ENCODE measurements at places on chromosomes 4 and X.
A peak's percentile ranks its signal among the peaks of the same experiment; 100 is the strongest.

- no peak for DNase-seq
These were observed 204.3 kb upstream of the HCCS start for GRCh38 chrX:10906866-10907265.

DNA sequence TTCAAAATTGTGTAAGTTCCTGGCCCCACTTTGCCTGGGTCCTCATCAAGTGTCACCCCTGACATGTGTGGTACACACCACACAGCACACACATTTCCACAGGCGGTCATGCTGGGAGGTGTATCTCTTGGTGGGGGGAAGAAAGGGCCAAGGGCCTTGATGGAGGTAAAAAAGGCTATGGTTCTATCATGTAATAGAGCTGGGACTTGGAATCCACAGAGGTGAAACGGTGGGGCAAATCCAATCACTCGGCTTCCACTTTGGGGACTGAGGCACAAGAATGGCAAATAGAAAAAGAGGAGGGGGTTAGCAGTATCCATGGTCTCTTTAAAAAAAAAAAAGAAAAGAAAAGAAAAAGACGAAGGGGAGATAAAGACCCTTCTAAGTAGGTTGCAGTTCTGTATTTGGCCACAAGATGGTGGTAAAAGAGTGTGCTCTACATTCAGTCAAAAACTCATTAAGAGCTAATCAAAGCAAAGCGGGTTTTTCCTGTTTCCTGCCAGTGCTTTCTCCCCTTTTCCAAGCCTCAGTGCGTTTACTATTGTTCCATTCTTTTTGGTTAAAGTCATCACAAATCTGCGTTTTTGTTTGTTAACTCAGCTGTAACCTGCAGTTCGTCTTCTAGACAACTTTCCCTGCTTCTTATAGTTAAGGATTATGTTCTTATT, 37.0 kb upstream of the ATP6AP2 start:
- DNase-seq, result peak; percentile 75

GRCh38 chr4:15149234-15149838, 147.1 kb downstream of the CPEB2 start:
- DNase-seq, result no peak

DNA sequence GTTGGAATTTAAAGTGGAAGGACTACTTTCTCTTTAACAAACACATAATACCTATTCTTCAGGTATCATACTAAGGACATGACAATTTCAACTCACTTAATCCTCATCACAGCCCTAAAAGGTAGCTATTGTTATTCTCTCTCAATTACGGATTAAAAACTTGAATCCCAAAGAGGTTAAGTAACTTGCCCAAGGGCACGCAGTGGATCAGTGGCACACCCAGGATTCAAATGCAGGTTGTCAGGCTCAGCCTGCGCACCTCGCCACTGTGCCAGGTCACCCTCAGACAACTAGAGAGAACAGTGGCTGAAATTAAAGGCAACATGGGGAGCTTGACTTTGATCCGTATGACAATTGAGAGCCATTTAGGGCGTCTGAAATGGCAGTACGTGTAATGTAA, 67.6 kb downstream of the MFAP3L start:
- DNase-seq, result no peak

DNA sequence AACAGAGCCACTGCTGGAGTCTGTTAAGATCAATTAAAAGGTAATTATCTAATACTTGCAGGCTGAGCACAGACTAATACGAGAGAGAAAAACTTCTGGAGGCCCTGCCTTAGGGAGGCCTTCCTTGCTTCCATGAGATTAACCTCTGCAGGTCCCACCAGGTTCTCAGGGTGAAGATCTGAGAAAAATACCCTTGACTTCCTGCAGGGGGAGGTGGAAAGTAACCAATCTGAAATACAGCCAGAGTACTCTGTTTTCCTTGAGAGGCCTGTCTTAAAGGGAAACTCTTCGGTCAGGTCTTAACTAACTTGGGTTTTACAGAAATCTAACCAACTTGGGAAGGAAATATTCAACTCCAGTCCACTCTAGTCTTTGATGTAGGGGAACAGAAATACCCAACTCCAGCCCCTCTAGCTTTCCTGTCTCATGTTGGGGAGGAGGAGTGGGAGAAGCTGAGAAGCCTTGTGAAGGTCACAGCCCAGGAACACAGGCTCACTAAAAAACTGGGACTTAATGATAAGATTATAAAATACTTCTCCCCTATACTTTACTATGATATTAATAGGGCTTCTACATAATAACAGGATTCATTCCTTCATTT, 77.1 kb downstream of the TBCK start:
- no peak for DNase-seq

GRCh38 chr4:107009196-107009968, 26.7 kb downstream of the DKK2 start:
- no peak for DNase-seq

GRCh38 chrX:136156560-136157117, 9.3 kb downstream of the FHL1 start:
- DNase-seq, result no peak

DNA sequence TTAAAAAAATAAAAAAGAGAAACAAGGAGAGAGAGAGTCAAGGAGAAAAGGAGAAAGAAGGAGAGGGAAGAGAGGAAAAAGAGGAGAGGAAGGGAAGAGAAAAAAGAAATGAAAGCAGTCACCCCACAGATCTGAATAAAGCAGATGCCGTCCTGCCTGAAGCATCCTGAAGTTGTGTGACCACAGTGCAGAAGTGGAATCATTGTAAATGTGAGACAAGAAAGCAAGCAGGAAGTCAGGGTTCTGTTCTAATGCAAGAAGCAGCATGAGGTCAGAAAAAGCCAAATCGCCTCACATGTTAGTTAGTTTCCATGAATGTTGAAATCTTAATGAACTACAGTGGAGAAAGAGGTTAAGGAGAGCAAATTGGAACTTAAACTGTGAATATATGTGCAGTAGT, 692.5 kb downstream of the CENPC start:
- DNase-seq, result no peak

DNA sequence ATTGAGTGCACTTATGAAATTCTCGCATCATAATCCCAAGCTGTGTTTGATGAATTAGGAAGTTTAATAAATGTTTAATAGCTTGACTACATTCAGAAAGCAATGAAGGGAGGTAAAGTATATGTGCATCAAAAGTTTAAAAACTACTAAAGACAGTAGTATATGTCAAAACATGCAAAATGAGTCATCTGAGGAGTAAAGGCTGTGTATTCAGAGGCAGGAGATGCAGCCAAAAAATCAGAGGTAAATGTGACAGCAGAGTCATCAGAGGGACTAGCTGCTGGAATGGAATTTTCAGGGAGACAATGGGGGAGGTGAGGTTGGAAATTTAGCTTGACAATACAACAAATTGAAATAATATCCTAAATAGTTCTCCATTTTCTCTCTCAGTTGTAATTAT, 127.0 kb upstream of the FUNDC1 start:
- DNase-seq, result no peak

- no peak for DNase-seq
These were observed 46.3 kb downstream of the SPANXD start for GRCh38 chrX:141652286-141652685.

DNA sequence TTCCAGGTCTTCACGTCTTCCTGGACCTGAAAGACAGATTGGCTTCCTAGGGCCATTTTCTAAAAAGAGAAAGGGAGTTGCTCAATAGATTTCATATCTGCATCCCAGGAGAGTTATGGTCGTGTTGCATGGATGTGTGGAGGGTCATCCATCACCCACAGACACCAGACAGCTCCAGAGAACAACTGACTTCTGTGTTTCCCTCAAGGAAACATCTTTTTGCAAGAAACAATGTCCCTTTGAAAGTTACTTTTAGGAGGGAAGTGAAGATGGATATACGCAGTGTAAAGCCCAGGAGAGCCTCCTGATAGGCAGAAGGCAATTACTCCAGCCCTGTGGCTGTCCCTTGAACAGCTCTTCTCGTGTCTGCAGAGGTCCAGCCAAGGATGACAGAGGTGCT, 108.3 kb downstream of the CLNK start:
- DNase-seq, result no peak

DNA sequence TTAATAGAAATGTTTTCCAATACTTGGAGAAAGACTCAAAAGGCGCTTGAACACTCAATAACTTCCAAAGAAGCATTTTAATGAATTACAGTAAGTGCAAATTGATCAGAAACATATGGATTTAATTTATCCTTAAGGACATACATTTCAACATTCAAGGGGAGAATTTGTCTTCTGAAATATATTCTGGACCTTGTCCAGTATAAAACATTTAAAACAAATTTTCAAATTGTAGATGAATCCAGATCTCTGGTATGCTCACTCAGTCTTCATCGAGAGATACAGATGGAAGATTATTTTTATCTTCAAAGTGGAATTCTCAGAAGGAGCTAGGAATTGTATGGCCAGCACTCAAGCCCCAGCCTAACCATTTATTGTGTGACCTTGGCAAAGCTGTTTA, 310.4 kb downstream of the ZNF674 start:
- no peak for DNase-seq

- DNase-seq, result no peak
These were observed 641.7 kb upstream of the DIPK2B start for GRCh38 chrX:45842207-45842925.

- DNase-seq, result no peak
These were observed 78.6 kb upstream of the RAI2 start for GRCh38 chrX:17939724-17940123.

GRCh38 chrX:150849486-150849885, 49.0 kb downstream of the CD99L2 start:
- no peak for DNase-seq

- no peak for DNase-seq
These were observed 46.7 kb downstream of the CFAP299 start for GRCh38 chr4:80382090-80382832.

DNA sequence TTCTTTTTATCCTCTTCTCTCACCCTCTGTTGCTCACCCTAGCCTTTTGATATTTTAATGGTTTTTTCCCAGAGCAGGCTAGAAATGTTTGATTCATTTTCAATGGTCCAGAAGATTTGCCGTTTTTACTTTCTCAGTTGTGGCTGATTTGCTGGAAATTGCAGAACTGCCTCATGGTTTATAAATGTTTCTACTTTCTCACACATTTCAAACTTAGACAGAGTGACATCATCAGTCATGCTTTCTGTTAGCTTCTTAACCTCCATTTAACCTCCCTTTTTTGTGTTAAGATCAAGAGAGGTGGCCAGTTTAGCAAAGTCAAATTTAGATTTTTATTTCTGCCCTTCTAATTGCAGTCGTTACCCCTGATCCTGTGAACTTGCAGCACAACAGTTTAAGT, 8.7 kb downstream of the RXFP1 start:
- no peak for DNase-seq

DNA sequence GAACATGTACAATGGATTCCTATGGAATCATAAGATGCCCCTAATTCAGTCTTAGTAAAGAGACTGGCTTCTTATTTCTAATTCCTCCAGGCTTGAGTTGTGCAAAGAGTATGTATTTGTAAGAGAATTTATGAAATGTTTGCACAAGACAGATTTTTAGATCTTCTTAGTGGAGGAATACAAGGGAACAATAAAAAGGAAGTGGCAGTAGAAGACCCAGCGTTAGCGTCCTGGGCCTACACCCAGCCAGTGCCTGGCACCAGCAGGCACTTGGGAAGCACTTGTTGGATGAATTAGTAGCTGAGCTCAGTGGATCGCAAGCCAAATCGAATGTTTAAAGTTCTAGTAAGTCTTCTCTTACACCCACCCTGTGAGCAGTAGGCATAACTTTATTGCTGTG, 157.4 kb downstream of the PTTG2 start:
- no peak for DNase-seq

- no peak for DNase-seq
These were observed 330.2 kb downstream of the NLGN4X start for GRCh38 chrX:5898463-5898862.

- DNase-seq, result no peak
These were observed 163.0 kb upstream of the TLL1 start for GRCh38 chr4:165709973-165710526.

DNA sequence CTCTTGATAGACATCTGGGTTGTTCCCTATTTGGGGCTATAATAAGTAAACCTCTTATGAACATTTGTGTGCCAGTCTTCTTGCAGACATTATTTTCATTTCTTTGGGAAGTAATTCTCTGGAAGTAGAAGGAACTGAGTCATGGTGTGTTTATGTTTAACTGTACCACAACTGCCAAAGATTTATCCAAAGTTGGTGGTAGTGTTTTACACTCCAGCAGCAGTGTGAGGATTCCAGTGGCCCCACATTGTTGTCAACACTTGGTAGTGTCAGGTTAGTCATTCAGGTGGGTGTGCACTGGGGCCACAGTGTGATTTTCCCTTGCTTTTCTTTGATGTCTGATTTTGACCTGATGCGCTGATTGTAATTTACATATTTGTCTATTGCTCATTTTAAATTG, 5.0 kb upstream of the UVSSA start:
- no peak for DNase-seq

DNA sequence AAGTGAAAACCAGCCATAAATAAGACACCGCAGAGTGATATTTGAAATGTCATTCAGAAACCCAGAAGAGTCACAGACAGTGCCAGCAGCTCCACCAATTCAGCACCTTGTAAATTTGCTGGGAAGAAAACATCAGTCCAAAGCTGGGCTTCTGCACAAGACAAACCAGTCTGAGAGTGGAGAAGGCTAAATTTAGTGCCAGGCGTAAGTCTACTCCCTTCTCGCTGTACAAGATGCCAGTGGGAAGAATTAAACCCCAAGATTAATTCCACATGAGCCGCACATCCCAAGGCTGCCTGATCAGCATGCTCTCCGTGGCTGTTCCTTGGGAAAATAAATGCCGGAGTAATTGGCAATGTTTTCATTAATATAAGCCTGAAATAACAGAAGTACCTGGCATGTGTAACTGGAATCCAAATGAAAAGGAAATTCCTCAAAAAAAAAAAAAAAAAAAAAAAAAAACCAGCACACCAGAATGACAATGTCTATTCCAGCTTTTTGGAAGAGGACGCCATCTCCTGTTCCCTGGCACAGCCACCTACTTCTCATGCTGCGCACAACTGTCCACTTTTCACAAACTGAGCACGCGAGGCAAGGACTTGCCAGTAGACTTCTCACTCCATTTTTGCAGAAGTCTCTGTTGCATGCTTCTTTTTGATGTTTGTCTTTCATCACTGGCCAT, 95.5 kb downstream of the NSUN7 start:
- DNase-seq, result no peak

DNA sequence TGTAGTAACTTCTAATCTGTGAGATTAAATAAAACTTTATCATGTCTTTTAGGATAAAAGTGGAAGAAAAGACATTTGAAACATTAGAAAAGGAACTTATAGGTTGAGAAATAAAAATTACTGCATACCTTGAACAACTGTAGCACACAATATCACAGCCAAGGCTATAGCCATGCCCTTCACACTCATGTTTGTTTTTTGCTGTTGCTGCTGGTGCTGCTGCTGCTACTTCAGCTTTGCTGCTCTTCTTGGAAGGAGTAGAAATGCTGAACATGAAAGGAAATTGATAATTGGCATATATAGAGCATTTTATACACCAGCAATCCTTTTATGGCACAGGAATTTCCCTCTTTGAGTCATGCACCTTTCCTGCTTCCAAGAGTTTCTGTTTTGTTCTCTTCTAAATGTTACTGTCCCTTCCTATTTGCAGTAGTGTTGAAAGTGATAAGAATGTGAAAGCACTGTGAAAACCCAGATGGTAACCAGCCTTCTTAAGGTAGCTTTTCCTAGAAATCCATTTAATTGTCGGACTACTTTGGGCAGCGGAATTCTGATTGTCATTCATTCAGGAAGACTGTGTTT, at the start of gene CXCL11:
CXCL11 (minus strand) TSS at position 272 of the 582 bp plus-strand sequence; CDS start at position 189, 83 bp downstream.
- no peak for DNase-seq

GRCh38 chr4:168647646-168648375, 151.0 kb downstream of the PALLD start:
- no peak for DNase-seq

All from NCI-H2081 (cell line).